Fibroblast of the aortic adventitia (primary cell): ENCODE measurements at places on chromosomes 11 and 22. TPM values are rescaled to one million over a fixed set of nuclear protein-coding genes. Genes with fewer than 3 reads are reported as not detected.

Gene GLB1L2
- not detected in 2 replicates for total RNA-seq

Gene HBG1
- total RNA-seq = not detected in 2 replicates

Gene FOLR2
- total RNA-seq = not detected in 2 replicates

Gene F2
- not detected in 2 replicates for total RNA-seq

Gene MS4A2
- total RNA-seq = 0.16 TPM in 1 of 2 replicates, not detected in the other

Gene VPREB1
- total RNA-seq = not detected in 2 replicates

Gene KCNK4
- total RNA-seq = not detected in 2 replicates

Gene RIC3
- total RNA-seq = not detected in 2 replicates

Gene MUC5AC
- total RNA-seq = under 0.01 TPM in 1 of 2 replicates, not detected in the other

Gene KIF18A
- 0.82 and 18.2 TPM in 2 replicates for total RNA-seq

Gene CNGA4
- not detected in 2 replicates for total RNA-seq

Gene FAT3
- total RNA-seq = 1.7 and 2.2 TPM in 2 replicates

Gene RAB3IL1
- 17.1 and 50.7 TPM in 2 replicates for total RNA-seq

Gene SLC22A9
- total RNA-seq = not detected in 2 replicates

Gene KCNJ11
- not detected in 2 replicates for total RNA-seq

Gene LRFN4
- total RNA-seq = 5.9 and 25.8 TPM in 2 replicates

Gene PAMR1
- 134 and 278 TPM in 2 replicates for total RNA-seq

Gene USH1C
- not detected in 2 replicates for total RNA-seq

Gene SLN
- total RNA-seq = not detected in 2 replicates

Gene CASP5
- total RNA-seq = not detected in 2 replicates

Gene MRGPRE
- total RNA-seq = not detected in 2 replicates

Gene SCGB1C1
- total RNA-seq = not detected in 2 replicates

Gene OR8G5
- not detected in 2 replicates for total RNA-seq

Gene SMTNL1
- not detected in 2 replicates for total RNA-seq

Gene C11orf42
- total RNA-seq = not detected in 2 replicates

Gene CALCA
- not detected in 2 replicates for total RNA-seq

Gene NXPE4
- not detected in 2 replicates for total RNA-seq

Gene SNX32
- total RNA-seq = 1.6 and 3.3 TPM in 2 replicates

Gene NCAM1
- 3.0 and 23.6 TPM in 2 replicates for total RNA-seq

Gene KCTD21
- 11.9 and 14.5 TPM in 2 replicates for total RNA-seq

Gene RTN4R
- total RNA-seq = 0.09 TPM in 1 of 2 replicates, not detected in the other

Gene P4HA3
- 1.9 and 4.4 TPM in 2 replicates for total RNA-seq

Gene KCNK7
- 0.09 and 0.65 TPM in 2 replicates for total RNA-seq

Gene SPDYC
- not detected in 2 replicates for total RNA-seq

Gene DENND6B
- total RNA-seq = 2.8 and 4.3 TPM in 2 replicates

Gene BET1L
- total RNA-seq = 9.6 and 16.2 TPM in 2 replicates

Gene SERPING1
- total RNA-seq = 64.9 and 77.0 TPM in 2 replicates

Gene LRRC56
- total RNA-seq = 0.45 and 1.2 TPM in 2 replicates

Gene TSPAN32
- under 0.01 and 0.33 TPM in 2 replicates for total RNA-seq

Gene HPX
- 1.2 TPM in 1 of 2 replicates, not detected in the other for total RNA-seq

Gene RBFOX2
- 85.8 and 187 TPM in 2 replicates for total RNA-seq

Gene TMA7B
- not detected in 2 replicates for total RNA-seq

Gene PHF21B
- not detected in 2 replicates for total RNA-seq

Gene MUC2
- not detected in 2 replicates for total RNA-seq

Gene SUSD2
- 0.99 and 5.6 TPM in 2 replicates for total RNA-seq

Gene CDHR5
- total RNA-seq = not detected in 2 replicates
